ENCODE measurements at places on chromosomes 7 and 10.

DNA sequence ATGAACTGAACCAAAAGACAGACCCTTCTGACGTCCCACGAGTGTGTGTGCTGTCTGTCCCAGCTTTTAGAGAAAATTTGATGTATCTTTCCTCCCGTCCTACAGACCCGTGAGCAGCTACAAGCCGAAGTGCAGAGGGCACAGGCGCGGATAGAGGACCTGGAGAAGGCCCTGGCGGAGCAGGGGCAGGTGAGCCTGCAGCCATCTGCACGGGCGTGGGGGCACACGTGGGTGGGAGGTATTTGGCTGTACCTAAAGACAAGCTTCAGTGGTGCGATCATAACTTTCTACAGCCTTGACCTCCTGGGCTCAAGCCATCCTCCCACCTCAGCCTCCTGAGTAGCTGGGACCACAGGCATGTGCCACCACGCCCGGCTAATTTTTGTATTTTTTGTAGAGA is 41.7 kb upstream of the DPYSL4 start:
- H3K4me3 ChIP-seq, result no peak overlapping the region
- no peaks in the 10 kb centered on the region for H3K27me3 ChIP-seq
- H3K4me1 ChIP-seq, result no peaks in the 10 kb centered on the region
- DNase-seq, result no peak
- no peaks in the 10 kb centered on the region for H3K36me3 ChIP-seq

- no peak for DNase-seq
- H3K27ac ChIP-seq, result no peak overlapping the region
- H3K36me3 ChIP-seq, result no peaks in the 10 kb centered on the region
Measured at GRCh38 chr7:143987513-143987912, 12.6 kb upstream of the OR6B1 start.

- DNase-seq, result no peak
- peaks cover 35% of the 10 kb centered on the region for H3K36me3 ChIP-seq
- H3K4me1 ChIP-seq, result no peaks in the 10 kb centered on the region
- no peak overlapping the region for H3K27ac ChIP-seq
Measured at GRCh38 chr7:155676052-155676451, 31.6 kb downstream of the RBM33 start.

- no peak overlapping the region for H3K4me3 ChIP-seq
- H3K27ac ChIP-seq, result no peak overlapping the region
- no peaks in the 10 kb centered on the region for H3K4me1 ChIP-seq
- no peaks in the 10 kb centered on the region for H3K27me3 ChIP-seq
- DNase-seq, result no peak
Measured at GRCh38 chr7:45988405-45989057, 67.5 kb upstream of the IGFBP3 start.

GRCh38 chr7:1679966-1680730 is 10.1 kb downstream of the ELFN1 start:
- no peaks in the 10 kb centered on the region for H3K27me3 ChIP-seq
- no peaks in the 10 kb centered on the region for H3K36me3 ChIP-seq
- no peak overlapping the region for H3K4me3 ChIP-seq
- no peaks in the 10 kb centered on the region for H3K4me1 ChIP-seq
- H3K27ac ChIP-seq, result no peak overlapping the region
